Hippocampal formation (tissue), 2 donors: ENCODE measurements at places on chromosomes 2 and 18.
A peak's percentile ranks its signal among the peaks of the same experiment; 100 is the strongest.

GRCh38 chr2:165109915-165110314 is 93.9 kb downstream of the SCN3A start:
- no peak for DNase-seq

DNA sequence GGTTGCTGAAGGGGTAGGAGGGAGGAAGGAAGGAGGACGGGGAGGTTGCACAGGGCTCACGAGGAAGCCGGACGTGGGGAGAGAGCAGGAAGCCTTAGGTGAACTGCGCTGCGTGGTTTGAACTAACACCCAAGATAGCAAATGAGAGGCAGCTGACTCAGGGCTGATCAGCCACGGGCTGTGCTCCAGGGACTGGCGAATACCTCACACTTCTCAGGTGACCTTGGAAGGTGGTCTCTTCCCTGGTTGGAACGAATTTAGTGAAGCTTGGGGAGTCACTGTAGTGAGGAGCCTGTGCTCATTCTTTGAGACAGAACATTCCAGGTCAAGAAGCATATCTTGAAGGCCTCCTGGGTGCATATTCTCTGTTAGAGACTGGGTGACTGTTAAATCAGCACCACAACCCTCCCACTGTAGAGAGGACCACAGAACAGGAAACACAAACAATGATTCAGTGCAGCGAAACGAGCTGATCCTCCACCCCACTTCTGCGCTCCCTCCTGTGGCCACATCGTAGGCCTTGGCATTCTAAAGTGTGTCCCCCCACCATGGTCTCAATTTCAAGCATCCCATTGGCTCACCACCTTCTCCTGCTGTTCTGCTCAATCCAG is 33.8 kb downstream of the TOGARAM2 start:
- no peak for DNase-seq

DNA sequence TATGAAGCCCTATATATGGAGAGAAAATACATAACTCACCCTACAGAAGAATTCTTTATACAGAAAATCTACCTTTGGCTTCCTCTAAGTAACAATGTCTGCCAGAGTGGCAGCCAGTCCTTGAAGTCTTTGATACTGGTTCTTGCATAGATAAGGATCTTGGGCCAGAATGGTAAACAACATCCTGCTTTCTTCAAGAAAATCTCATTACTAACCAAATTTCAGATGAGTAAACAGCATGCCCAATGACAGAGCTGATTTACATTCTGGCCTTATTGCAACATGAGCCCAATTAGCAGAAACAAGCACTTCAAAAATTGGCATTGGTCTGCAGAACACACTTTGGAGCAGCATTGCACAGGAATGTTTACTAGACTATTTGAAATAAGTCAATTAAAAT is 336.5 kb upstream of the ST6GAL2 start:
- DNase-seq: no peak

DNA sequence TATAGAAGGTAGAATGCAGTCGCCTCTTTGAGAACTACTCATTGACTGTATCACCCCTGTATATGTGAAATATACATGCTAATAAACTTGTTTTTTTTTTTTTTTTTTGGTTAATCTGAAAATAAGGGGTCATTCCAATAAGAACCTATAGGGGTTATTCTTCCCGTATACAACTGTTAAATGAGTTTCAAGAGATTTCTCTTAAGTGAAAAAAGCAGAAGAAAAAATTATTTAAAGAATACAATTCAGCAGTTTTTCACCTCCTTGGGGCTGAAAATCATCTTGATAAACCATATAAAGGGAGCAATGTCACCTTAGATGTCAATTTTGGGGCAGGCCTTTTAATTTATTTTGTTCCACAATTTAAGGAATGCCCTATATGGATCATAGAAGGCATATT is 66.5 kb downstream of the SEPTIN10 start:
- no peak for DNase-seq

GRCh38 chr2:228594012-228594411 is 412.5 kb upstream of the SPHKAP start:
- no peak for DNase-seq

DNA sequence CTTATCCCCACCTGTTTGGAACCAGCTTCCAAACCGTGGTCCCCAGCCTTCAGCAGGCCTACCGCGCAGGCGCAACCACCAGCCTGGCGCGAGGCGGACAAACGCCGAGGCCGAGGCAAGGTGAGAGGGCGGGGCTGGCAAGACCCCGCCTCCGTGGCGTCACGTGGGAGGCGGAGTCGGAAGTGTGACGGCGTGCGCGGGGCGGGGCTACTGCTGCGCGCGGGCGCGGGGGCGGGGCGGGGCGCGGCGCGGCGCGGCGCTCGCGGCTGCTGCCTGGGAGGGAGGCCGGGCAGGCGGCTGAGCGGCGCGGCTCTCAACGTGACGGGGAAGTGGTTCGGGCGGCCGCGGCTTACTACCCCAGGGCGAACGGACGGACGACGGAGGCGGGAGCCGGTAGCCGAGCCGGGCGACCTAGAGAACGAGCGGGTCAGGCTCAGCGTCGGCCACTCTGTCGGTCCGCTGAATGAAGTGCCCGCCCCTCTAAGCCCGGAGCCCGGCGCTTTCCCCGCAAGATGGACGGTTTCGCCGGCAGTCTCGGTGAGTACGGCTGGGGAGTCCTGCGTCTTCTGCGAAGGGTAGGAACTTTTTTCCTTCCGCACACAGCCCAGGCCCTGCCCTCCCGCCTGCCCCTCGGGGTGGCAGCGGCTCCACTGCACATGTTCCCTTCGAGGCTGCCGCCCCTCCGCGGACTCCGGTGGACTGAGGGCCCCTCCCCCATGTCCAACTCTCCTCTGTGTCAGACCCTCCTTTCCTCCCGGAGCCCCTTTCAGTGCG is at the start of gene EML4:
EML4 (plus strand) TSS at position 254 of the 774 bp plus-strand sequence; CDS start at position 513, 259 bp downstream.
- DNase-seq: peak; percentile 86

- DNase-seq: no peak
Measured at GRCh38 chr2:234378440-234378839, 118.4 kb downstream of the ARL4C start.

GRCh38 chr2:239298116-239298804 is 102.6 kb downstream of the HDAC4 start:
- no peak for DNase-seq
